Effector memory CD4-positive, alpha-beta T cell (primary cell): ENCODE measurements at places on chromosomes 4 and X.

GRCh38 chr4:57985161-57985560, 875.0 kb upstream of the IGFBP7 start:
- DNase-seq, result no peak

- DNase-seq, result no peak
Measured at GRCh38 chrX:125681507-125681906, 361.8 kb downstream of the TEX13C start.

DNA sequence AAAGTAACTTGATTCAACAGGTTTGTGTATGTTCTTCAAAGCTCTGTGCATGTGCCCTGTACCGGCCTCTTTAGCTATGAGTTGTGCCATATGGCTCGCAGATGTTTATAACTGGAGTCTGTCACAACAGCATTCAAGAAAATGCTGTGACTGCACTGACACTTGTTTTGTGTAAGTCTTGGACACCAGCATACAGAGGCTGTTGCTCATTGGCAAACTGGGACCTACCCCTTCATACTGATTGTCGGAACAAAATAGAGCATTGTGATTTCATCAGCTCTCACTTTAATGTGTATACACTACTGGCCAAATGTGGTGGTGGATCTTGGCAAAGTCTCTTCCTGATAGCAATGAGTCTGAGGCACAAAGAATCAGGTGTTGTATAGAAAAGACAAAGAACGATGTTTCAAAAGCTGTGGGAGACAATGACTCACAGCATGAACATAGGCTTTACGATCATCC, 133.9 kb downstream of the EGF start:
- DNase-seq, result no peak

- no peak for DNase-seq
Measured at GRCh38 chr4:36310793-36311192, 29.4 kb downstream of the DTHD1 start.

GRCh38 chrX:64187762-64188150, 17.8 kb downstream of the AMER1 start:
- DNase-seq, result no peak
